ENCODE measurements at places on chromosomes 4 and X.

DNA sequence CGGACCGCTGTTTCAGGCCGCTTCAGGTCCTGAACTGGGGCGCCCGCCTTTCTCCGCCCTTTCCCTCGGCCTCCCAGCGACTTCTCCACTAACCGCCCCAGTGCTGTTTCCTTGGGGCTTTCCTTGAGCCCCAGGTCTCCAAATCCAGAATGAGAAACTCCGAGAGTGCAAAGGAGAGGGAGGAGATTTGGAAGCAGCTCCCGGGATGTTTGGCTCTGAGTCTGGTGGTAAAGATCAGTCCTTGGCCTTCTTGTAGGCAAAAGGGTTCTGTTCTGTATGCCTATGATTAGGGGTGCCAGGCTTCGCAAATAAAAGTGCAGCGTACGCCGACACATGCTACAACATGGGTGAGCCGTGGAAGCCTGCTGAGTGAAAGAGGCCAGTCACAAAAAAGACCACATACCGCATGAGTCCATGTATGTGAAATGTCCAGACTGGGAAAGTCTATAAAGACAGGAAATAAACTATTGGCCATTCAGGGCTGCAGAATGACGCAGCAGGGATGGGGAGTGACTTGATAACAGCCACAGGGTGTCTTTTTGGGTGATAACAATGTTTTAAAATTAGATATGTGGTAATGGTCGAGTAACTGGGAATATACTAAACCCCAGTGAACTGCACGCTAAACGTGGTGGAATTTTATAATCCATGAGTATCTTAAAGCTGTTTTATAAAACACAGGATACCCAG, 99.8 kb downstream of the TRAPPC11 start:
- no peak for DNase-seq

- no peak for DNase-seq
Measured at GRCh38 chr4:66187175-66187720, 517.0 kb upstream of the EPHA5 start.

DNA sequence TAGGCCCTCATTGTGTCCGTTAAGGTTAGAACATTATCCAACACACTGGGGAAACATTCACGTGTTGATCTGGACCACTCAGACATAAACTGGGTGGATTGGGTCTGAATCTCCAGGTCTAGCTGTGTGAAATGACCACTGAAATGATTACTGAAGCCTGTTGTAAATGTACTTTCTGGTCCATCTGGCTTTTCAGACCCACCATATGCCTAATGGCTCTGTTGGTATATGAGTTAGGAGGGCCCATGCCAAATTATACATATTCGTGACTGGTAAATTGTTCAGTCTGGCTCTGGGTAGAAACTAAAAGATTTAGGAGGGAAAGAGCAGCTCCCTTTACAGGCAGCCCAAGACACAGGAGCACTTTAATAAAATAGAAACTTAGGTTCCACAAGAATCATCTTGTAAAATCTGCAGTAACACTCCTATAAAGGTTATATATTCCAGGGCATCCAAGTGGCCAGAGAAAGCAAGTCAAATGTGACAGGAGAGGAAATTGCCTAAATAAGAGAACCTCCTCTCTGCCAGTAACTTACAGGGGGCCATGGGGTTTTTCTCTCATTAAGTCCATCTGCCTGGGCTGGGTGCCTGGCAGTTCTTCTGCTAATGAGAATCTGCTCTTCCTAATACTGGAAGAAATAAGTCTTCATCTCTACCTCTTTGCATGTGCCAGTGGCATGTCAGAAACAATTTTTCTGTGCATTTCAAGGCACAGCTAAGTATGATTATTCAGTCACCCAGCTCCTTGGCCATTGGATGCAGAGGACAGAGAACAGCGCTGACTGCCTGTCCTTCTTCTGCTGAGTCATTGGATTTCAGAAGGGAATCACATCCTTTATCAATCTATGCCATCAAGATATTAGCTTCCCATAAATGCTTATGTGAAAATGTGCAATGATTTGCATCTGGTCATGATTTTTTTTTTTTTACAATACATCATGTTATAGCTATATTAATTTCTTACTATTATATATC, 112.6 kb downstream of the GLRA2 start:
- DNase-seq, result no peak

DNA sequence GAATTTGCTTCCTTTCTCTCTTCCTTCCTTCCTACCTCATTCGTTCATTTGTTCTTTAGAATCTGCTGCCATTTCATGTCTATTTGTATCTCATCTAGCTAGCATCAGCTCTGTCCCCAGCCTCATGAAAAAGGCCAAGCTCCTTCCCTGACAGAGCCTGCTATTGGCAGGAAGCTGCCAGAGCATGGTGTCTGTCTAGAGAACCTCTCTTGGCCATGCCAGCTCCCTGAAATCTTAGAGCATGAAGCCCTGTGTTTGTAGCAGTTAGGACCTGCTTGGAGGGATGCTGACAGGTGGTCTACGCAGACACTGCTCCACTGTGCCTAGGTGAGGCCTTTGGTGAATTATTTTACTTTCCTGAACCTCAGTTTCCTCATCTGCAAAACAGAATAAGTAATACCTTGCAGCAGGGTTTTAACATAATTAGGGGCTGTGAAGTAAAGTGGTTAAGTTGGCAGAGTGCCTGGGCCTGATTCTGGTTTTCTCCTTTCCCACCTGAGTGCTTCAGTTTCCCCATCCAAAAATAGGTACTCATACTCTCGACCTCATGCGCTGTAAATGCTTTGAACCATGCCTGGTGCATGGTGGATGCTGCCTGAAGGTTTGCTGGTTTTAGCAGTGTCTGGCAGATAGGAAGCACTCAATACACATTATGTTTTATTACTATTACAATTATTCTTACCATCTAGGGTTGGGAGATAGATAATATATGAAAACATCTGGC, 4.7 kb downstream of the PTTG2 start:
- DNase-seq, result no peak

DNA sequence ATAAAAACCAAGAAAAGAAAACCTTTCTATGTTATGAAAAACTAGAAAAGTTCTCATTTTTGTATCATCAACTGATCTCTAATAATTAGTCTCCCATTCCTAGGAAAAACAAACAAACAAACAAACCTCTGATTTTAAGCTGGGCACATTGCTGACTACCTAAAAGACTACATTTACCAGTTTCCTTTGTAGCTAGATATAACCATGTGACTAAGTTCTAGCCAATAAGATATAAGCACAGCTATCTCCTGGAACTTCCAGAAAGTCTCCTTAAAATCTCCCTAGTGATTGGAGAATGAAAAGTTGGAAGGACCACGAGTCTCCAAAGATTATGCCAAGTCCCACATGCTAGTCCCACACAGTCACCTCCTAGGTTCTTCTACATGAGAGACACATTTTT, 108.9 kb downstream of the NR3C2 start:
- no peak for DNase-seq

DNA sequence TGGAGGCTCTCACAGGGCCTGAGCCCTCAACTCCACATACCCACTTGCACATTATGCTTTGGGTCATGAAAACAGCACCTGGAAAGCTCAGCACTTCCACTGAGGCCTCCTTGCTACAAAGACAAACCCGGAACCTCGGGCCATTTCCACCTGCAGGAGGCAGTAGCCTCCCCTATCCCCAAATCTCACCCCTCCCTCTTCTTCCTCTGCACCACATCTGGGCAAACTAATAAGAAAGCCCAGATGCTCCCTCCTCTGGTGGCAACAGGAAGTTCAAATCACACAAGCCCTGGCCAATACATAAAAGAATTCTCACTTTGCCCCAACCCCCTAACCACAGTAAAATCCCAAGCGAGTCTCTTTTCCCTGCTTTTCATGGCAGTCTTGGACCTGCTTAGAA, 136.4 kb downstream of the MAPK10 start:
- no peak for DNase-seq

GRCh38 chr4:138158746-138159297, 83.3 kb downstream of the SLC7A11 start:
- no peak for DNase-seq

DNA sequence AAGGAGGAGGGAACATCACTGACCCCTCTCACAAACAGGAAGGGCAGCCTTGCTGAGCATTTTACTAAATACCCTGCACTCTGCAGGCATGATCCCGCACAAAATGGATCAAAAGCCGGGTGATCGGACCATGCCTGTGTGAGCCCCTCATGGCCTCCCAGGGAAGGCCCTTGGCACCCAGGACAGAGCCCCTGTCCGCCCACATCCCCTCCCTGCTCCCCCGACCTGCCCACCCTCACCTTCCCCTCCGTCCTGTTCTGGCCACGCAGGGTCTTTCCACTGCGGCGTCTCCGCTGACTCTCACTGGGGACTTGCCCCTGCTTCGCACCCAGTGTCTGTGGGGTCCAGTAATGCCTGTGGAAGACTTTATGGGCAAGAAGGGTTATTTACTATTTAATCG, 105.0 kb downstream of the HMX1 start:
- no peak for DNase-seq

DNA sequence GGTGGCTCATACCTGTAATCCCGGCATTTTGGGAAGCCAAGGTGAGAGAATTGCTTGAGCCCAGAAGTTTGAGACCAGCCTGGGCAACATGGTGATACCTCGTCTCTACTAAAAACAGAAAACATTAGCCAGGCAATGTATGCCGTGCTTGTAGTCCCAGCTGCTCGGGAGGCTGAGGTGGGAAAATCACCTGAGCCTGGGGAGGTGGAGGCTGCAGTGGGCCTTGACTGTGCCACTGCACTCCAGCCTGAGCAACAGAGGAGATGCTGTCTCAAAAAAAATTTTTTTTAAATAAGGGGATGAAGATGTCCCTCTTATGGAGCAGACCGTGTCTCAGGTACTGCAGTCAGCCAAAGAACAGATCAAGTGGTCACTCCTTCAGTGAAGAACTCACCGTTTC, 13.5 kb downstream of the CTAG1B start:
- no peak for DNase-seq

- no peak for DNase-seq
Measured at GRCh38 chrX:113522814-113523213, 682.2 kb upstream of the AMOT start.

- no peak for DNase-seq
Measured at GRCh38 chr4:26368685-26369084, 47.9 kb downstream of the RBPJ start.

GRCh38 chr4:105014234-105014633, 132.4 kb upstream of the TET2 start:
- DNase-seq, result no peak

DNA sequence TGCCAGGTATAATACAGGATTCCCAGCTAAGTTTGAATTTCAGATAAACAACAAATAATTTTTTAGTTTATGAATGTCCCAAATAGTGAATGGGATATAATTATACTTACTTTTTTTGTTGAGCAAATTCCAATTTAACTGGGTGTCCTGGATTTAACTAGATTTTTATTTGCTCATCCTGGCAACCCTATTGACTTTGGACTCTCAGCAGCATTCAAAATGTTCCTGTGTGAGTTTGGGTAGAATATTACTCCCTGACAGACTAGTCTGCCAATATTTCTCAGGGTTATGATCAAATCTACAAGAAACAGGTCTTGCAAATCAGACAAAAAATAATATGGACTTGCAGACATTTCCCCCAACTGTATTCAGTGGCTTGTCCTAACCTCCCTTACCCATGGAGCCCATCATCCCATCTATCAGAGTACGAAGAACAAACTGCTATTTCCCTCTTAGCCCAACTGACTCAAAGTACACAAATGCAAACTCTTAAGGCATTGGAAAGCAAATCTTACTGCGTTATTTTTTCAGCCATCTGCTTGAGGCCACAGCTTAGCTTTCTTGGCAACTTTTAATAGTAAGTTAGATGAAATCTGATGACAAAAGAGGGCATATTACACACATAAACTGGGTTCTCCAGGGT, 20.7 kb downstream of the SETD7 start:
- DNase-seq, result no peak

- no peak for DNase-seq
Measured at GRCh38 chr4:39502019-39502663, 25.1 kb downstream of the UGDH start.

DNA sequence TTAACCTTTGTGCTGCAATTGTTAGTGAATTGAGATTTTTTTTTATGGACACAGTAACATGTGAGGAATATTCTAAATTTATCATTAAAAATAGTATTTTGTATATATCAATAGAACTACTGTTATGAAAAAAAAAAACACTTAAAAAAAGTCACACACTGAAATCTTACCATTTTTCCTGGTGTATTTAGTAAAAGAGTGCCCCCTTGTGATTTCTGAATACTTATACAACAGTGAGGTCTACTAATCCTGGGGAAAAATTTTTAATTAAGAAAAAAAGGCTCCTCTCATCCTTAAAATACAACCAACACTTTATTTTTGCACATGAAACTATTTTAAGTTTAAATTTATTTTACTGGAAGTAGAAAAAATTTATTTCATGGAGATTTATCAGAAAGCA, 56.4 kb upstream of the SPOCK3 start:
- no peak for DNase-seq

DNA sequence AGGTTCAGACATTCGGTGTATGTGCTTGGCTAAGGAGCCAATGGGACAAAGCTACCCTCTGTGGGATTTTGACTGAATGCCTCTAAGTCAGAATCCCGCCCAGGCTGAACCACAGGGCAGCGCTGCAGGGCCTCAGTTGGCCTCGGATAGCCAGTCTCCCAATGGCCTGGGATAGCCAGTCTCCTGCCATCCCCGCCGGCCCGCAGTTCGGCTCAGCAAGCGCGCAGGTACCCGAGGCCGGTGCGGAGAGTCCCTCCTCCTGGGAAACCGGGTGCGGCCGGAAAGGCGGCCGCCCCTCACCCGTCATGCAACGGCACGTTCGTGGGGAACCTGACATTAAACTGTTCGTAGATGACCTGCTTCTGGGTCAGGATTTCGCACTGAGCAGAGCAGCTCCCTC, 16.1 kb downstream of the PPEF2 start:
- no peak for DNase-seq

- DNase-seq, result no peak
Measured at GRCh38 chr4:123476089-123476488, 79.5 kb downstream of the SPRY1 start.

GRCh38 chr4:89994176-89994873, 99.7 kb downstream of the MMRN1 start:
- DNase-seq, result no peak

GRCh38 chrX:40543661-40544328, 37.0 kb upstream of the ATP6AP2 start:
- no peak for DNase-seq

- DNase-seq, result no peak
Measured at GRCh38 chr4:80492761-80493160, 157.2 kb downstream of the CFAP299 start.

GRCh38 chrX:147901461-147902126, 10.1 kb upstream of the FMR1 start:
- DNase-seq, result no peak

GRCh38 chr4:169407217-169407845, 136.6 kb upstream of the SH3RF1 start:
- no peak for DNase-seq

DNA sequence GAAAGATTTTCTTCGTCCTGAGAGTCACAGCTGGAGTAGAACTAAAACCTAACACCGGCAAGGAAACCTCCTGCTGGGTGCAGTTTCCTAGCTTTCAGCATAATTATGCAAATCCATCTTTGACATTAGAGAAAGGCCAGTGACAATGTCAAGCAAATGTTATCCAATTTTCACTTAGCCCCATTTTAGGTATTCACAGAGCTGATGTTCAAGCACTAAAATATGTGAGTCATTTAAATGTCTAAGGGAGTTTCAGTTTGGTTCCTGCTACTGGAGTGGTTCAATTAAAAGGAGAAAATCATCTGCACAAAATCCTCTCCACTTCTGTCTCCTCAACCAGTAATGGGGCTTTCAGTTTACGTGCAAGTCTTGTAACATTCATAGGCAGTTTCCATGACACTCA, 37.1 kb upstream of the AMOT start:
- no peak for DNase-seq

GRCh38 chr4:10684631-10685030, at the start of gene CLNK:
Gene CLNK (minus strand): TSS chr4:10684768. CDS start chr4:10667869, 16,899 bp downstream.
- no peak for DNase-seq

GRCh38 chr4:30295652-30296051, 424.5 kb upstream of the PCDH7 start:
- no peak for DNase-seq

- no peak for DNase-seq
Measured at GRCh38 chr4:41413670-41414411, 124.1 kb upstream of the LIMCH1 start.

All from nucleus accumbens (tissue), 56 donors.